ENCODE measurements at places on chromosomes 4 and X.

- no peak for DNase-seq
Measured at GRCh38 chrX:72123471-72124185, 8.1 kb downstream of the RTL5 start.

GRCh38 chr4:123505095-123506010, 108.8 kb downstream of the SPRY1 start:
- DNase-seq: no peak

DNA sequence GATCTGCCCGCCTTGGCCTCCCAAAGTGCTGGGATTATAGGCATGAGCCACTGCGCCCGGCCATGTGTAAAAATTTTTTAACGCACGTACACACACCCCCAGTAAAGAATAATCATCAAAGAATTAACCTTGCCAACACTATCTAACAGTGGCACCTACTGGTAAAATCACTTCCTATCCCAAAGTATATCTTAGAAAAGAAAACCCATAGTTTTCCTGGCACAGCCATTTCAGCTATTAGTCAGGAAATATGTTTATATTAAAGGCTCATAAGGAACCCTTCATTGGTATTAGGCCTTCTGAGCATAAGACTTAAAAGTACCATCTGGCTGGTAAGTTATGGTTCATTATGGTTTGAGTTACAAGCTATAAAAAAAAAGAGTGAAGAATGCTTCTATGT, 14.1 kb downstream of the S100G start:
- DNase-seq: no peak

DNA sequence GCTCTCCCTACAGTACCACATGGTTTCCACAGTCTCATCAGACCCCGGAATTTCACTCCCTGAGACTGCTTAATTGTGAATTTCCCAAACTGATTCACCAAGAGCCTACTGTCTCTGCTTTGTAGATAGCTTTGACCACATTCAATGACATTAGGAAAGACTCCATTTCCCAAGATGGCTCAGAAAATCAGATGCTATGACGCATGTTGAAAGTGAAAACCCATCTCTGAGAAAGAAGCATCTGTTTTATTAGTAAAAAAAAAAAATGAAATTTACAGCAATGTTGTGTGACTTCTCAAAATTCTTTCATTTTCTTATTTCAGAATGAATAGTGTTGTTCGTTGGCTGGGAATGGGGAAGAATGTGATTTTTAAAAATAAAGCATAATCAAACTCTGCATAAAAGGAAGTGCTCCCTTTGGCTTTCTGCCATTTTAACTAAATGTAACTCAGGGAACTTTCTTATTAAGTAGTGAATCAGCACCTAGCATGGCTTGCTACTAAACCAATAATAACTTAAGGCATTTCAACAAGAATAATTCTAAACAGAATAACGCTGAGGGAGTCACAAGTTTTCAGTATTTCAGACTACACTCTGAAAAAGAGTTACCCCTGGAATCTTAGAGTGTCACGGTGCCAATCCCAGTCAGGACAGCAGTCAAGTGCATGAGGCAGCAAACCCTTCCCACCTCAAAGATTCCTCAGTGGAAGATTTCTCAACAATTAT, 97.4 kb upstream of the MYOZ2 start:
- no peak for DNase-seq

GRCh38 chr4:22170353-22170752, 221.8 kb upstream of the KCNIP4 start:
- DNase-seq: no peak

GRCh38 chr4:105978684-105979296, 83.5 kb downstream of the NPNT start:
- DNase-seq: no peak

- DNase-seq: no peak
Measured at GRCh38 chr4:72569719-72570235, 756 bp upstream of the ADAMTS3 start.

DNA sequence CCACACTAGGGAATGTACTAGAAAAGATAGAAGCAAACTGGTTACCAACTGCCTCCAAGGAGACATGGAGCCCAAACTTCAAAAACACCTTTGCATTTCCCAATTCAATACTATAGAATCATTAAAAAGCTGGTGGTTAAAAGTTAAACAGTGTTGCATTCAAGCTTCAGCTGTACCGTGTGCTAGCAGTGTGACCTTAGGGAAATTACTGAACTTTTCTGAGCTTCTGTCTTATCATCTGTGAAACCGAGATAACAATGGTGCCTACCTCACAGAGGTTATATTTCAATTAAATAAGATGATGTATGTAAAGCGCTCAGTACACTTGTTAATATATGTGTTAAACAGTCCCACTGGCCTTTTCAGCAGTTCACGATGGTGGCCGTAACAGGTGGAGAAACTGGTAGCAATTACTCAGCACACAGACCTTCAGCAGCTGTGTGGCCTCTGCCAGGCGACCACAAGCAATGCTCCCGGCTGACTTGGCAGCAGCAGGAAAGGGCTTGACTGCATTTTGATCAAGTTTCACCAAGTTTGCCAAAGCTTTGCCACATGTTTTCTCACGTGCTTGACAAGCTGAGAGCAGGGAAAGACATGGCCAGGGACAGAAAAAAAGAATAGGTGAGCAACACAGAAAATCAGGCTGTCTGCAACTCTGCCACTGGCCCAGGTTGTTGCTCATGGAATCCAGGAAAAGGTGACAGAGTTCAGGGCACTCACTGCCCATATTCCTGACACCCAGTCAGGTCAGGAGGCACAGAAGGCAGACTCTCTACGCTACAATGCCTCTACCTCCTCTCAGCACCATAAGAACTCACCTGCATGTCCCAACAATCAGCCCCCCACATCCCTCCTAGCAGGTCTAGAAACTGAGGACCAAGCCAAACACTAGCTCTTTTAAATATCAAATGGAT, 72.1 kb downstream of the PARM1 start:
- DNase-seq: no peak

DNA sequence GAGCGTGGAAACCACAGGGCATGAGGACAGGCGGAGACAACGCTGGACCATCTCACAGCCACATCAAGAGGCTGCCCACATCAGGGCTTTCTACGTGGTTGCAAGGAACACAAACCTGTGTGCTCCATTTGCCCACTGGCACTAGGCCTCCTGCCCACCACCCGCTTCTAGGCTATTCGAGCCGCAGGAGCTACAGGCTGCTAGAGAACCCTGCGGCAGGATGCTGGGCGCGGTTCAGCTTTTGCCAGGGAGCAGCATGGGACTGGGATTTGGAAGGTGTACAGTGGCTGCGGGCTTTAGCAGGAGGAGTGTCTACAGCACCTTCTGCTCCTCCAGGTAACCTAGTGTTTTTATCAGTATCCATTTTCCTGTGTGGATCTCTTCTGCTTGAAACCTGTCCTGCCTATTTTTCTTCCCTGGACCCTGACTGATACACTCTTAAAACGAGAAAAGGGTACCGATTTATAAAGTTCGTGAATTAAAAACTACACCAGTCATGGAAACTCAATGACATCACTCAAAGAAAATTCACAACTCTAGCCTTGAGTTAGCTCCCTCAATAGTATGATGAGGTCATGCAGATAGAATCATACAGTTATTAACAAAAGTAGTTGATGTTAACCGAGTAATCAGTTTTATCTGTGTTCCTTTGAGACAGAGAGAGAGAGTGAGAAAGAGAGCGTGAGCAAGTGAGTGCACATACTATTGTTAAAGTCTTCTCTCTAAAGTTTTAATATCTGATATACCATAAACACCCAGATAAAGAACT, 12.8 kb downstream of the NOP14 start:
- no peak for DNase-seq

- DNase-seq: no peak
Measured at GRCh38 chrX:18883234-18883960, 100.5 kb downstream of the PHKA2 start.

DNA sequence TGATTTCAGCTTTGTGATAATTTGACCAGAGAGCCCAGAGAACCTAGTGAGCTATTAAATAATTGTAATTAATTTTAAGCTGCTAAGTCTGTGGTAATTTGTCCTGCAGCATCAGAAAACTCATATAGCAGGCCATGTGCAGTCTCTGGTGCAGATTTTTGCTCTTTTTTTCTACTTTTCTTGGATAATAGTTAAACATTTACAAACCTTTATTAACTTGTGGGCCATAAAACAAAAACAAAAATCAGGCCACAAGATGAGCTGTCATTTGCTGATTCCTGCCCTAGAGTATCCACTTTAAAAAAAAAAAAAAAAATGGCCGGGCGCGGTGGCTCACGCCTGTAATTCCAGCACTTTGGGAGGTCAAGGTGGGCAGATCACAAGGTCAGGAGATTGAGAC, 99.8 kb downstream of the CLDN22 start:
- DNase-seq: no peak

DNA sequence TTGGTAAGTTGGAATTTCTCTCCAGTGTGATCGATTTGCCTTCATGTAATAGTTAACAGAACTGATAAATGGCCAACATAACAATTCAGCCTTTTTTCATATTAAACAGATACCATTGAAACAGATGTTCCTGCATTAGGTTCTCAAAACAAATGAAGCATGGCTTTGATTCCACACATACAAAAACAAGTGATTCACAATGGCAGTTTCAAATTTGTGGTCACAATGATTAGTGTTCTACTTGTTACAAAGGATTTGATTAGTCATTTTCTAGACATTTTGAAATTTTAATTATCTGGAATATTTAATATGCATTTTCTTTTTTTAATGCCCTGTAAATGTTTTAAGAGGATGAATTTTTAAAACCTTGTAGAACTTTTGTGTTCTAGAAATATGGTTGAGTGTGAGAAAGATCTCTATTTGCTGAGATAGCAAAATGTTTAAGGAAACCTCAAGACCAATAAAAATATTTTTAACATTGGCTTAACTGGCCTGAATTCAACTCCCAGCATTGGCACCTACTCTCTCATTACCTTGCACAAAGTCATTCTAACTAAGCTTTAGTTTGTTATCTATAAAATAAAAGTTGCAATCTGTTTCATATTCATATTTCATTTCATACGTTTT, 18.9 kb upstream of the GLRA3 start:
- no peak for DNase-seq

DNA sequence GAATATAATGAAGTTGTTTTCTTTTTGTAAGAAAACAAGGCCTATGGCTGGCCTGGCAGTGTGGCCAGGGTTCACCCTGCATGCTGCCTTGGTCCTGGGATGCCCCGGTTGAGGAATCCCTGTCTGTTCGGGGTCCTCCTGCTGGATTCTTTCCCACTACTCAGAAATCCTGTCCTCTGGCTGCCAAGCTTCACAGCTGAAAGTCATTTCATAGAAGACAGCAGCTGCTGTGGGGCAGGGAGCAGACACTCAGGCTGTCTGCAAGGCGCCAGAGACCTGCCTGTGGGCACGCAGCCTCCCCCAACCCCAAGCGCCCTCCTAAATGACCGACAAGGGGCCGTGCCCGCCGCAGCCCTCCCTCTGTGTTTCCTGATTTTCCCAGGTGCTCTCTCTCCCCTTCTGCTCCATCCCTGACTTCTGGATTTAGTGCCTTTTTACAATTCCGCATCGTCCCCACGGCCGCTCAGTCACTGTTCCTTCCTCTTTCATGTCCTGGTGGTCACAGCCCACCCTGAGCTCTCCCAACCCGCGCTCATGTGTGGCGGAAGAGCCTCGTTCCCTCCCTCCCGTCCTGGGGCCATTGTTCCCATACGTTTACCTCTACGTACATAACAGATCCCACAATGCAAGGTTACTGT, 27.5 kb downstream of the ZFYVE28 start:
- no peak for DNase-seq

DNA sequence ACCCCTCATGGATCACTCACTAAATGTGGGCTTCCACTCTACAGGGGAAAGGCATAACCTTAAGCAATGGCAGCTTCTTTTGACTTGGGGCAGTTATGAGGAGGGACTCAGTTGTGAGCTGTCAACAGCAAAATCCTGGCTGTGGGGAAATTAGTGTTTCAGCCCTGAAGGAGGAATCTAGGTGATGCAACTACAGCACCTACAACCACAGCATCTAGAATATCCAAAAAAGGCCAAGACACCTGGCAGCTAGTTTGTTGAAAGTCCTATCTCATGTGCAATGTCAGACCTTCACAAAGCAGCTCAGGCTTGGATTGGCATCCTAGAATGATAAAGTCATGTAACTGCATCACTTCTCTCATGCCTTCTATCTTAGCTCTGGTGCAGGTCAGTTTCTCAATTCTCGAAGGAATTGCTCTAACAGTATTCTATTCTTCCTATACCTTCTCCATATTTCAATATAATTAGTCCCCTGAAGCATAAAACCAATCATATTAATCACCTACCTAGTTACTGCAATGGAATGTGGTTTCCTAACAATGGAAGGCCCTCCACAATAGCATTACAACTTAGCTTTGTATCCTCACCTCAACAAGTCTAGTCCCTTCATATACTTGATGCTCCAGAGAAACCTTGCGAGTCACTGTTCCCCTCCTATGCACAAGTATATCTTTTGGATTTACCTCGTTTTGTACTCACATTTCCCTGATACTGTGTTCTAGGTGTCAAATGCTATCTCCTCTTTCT, 5.5 kb upstream of the ANTXR2 start:
- no peak for DNase-seq

DNA sequence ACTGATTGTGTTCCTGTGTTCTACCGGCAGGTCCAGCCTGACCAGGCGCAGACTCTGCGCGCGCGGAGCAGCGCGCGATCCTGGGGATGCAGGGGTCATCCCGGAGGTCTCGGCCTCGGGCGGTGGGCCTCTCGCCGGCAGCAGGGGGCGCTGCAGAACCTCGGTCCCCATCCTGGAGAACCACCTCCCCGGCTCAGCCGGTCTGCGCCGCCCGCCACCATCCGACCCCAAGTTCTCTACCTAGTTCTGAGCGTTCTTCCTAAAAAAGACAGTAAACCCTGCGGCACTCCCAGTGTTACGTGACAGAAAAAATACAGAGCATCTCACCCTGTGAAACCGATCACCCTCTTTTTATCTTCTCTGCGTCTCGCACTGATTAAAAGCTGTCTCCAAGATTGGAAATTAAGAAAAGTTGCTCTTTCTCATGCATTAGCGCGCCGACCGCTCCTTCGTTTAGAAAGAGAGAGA, 1.6 kb downstream of the TRPC3 start:
- peak; percentile 81 for DNase-seq

- DNase-seq: no peak
Measured at GRCh38 chr4:18568600-18568999, 547.0 kb upstream of the LCORL start.

GRCh38 chr4:8503801-8504200, 63.2 kb downstream of the TRMT44 start:
- no peak for DNase-seq

DNA sequence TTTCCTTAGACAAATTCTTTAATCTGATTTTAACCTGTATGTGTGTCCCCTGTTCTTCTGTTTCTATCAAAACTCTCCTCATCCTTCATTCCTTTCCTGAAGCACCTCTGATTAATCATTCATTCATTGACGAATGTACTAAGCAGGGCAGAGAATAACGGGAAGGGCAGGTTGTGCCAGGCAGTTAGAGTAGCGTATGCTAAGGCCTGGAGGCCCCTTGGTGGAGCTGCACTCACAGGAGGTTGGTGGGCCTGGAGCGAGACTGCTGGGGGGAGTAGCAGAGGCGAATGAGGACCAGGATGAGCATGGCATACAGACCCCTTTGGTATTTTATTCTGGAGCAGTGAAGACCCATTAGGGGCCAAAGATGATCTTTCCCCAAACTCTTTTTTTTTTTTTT, 22.5 kb downstream of the PTTG2 start:
- no peak for DNase-seq

- no peak for DNase-seq
Measured at GRCh38 chrX:42094218-42094617, 170.9 kb upstream of the CASK start.
